ENCODE measurements at places on chromosomes 2 and 18.

- no peak for DNase-seq
Observed at GRCh38 chr2:164903204-164903603, 52.1 kb downstream of the SLC38A11 start.

- no peak for DNase-seq
Observed at GRCh38 chr2:157106950-157107349, 150.6 kb upstream of the GALNT5 start.

- DNase-seq: peak; percentile 48
Observed at GRCh38 chr2:133886735-133887675, 318.7 kb upstream of the NCKAP5 start.

GRCh38 chr2:74738586-74738985 is 84.5 kb downstream of the SEMA4F start:
- no peak for DNase-seq

DNA sequence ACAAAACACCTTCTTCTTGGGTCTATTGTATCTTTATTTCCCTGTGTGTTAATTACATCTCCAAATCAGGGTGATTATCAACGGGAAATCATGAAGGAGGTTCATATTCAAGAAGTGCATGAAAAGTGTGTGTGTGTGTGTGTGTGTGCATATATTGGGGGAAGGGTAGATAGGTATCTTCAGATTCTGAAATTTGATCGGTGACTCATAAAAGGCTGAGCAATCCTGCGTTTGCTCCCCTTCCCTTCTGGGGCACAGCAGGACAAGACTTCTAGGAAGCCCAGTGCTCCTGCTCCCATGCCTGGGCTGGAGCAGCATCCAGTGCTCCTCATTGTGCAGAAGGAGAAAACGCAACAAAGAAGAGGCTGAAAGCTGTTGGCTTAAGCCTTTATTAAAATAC is 25.8 kb downstream of the MC5R start:
- DNase-seq: no peak

GRCh38 chr18:36829362-36830157 is 633 bp downstream of the KIAA1328 start:
- no peak for DNase-seq

DNA sequence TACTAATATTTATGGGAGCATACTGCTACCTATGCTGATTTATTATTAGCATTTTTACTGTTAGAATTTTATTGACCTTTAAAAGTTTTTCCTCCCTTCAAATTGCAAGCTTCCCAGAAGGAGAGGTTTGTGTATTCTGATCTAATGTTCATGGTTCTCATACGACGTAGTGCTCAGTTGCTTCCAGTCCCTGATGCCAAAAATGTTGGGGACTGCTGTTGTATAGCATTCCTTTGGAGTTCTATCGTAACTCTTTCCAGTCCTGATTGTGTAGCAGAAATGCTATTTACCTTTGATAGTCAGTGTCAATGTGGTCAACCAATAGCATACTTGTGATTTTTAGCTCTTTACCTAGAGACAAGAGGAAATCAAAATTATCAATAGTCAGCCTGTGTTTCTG is 69.5 kb upstream of the ZSWIM2 start:
- no peak for DNase-seq

DNA sequence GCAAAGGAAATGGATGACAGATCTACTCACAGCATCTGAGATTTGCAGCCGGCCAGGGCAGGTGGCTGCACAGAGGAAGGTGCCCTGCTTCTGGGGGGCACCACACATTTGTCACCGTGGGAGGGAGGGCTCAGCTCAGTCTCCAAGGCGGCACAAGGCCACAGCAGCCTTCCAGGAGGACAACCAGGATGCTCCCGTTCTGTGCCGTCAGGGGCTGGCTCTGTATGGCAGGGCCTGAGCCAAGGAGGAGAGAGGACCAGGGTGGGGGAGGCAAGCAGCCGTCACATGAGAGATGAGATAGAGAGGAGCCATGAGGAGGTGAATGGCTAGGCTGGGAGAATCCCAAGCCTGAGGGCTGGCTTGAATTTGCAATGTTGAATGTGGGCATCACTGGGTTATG is 4.6 kb upstream of the BOK start:
- DNase-seq: no peak

GRCh38 chr2:201733544-201733943 is 35.1 kb upstream of the MPP4 start:
- no peak for DNase-seq

DNA sequence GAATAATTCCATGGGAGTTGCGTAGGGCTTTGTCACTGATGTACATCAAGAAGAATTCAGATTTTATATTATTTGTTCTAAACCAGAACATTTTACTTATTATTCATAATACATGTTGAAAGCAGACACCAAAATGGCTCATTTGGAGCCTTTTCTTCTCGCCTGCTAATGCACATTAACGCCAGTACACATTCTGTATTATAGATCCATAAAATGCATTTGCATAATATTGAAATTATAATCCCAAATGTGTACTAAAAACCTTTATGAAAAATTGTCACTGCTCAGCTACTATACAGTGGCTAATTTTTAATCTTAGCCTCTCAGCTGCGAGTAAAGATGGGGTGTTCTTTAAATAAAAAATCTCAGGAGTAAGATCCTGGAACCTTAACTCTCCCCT is 452.2 kb upstream of the HNRNPA3 start:
- no peak for DNase-seq

DNA sequence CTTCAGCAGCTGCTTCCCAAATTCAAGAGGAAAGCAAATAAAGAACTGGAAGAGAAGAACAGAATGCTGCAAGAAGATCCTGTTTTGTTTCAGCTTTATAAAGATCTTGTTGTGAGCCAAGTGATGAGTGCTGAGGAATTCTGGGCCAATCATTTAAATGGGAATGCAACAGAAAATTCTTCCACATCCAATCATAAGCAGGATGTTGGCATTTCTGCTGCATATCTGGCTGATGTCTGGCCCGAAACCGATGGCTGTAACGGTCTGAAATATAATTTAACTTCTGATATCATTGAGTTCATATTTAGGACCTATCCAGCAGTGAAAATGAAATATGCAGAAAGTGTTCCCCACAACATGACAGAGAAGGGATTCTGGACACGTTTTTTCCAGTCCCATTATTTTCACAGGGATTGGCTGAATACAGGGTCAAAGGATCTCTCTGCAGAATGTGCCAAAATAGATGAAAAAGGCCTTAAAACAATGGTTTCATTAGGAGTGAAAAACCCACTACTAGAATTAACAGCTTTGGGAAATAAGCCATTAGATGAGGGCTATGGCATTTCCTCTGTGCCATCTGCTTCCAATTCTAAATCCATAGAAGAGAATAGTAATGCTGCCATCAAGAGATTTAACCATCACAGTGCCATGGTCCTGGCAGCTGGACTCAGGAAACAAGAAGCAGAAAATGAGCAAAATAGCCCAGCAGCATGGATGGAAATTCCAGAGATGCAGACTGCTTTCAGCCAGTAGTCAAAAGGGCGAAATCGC is 175.6 kb downstream of the MC4R start:
- no peak for DNase-seq

- DNase-seq: no peak
Observed at GRCh38 chr2:71243634-71244301, 16.9 kb upstream of the PAIP2B start.

DNA sequence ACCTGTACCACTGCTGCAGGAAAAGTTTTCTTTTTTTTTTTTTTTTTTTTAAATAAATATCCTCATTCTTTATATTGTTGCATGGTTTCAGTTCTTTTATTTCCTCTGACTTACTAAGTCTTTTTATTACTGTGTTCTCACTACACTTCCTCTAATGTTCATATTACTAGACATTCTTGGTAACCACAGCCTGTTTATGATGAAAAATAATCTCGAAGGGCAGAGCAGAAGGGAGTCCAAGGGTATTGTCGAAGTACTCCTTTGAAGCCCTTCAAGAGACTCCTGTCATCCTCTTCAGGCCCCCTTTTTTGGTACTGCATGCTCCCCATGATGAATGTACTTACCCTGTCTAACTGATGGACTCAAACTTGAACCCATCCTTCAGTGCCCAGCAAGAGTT is 61.2 kb downstream of the RND3 start:
- DNase-seq: no peak

- no peak for DNase-seq
Observed at GRCh38 chr2:197167608-197168314, 142.8 kb downstream of the ANKRD44 start.

GRCh38 chr2:64989982-64990614 is 899 bp downstream of the SLC1A4 start:
- DNase-seq: no peak

DNA sequence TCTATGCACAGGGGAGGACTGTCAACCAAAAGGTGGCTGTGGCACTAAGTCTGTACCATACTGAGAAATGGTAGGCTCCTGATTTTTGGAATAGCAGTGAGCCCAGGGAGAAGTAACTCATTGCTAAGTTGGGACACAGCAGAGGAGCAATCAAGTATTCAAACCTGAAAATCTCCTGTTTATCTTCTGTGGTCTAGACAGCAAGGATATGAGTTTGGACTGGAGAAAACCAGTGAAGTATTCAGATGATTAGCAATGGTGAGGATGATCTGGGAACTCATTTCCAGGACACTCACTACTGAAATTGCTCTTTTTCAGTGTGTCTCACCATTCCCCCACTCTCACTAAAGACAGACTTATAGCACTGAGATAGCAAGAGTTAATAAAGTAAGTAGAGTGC is 112.0 kb downstream of the GULP1 start:
- DNase-seq: no peak

GRCh38 chr18:9433671-9434121 is 41.6 kb upstream of the RALBP1 start:
- DNase-seq: no peak

DNA sequence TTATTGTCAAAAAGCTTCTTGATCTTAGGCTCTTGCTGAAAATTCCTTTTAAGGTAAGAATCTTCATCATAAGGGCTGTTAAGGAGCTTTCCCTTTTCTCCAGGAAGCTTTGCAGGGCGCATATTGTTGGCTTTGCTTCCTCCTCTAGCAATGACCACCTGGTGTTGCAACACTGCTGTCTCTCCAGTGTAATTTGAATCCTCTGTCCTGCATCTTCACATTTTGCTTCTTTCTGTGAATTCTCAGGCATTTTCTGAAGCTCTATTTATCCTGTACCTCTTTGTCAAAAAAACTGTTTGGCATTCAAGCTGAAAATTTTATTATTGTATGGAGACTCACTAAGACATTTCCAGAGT is 533.1 kb upstream of the CHAC2 start:
- no peak for DNase-seq

DNA sequence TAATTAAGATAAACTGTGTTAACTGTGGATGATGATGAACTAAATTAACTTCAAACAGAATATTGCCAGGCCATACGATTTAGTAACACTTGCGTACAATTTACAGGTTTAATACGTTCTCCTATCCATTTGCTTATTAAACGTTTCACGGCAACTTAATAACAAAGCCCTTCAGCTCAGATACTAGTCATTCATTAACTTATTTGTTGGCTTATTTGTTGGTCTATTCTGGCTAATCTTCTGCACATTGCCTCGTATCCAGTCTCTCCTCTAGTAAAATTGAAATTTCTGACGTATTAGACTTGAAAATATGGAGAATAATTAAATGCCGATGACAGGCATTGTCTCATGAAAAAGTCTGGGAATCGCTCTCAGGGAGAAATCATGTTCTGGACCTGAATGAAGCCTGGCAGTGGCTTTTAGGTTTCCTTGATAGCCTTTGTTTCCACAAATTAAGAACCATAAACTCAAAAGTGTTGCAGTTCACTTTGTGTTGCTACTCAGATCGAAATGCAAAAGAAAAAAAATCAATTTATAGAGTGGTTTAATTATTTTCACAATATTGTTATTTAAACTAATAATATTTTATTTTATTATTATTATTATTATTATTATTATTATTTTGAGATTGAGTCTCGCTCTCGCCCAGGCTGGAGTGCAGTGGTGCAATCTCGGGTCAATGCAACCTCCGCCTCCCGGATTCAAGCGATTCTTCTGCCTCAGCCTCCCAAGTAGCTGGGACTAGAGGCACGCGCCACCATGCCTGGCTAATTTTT is 4.5 kb downstream of the SCLY start:
- DNase-seq: no peak

GRCh38 chr2:18403921-18404522 is 156.4 kb downstream of the RDH14 start:
- no peak for DNase-seq

DNA sequence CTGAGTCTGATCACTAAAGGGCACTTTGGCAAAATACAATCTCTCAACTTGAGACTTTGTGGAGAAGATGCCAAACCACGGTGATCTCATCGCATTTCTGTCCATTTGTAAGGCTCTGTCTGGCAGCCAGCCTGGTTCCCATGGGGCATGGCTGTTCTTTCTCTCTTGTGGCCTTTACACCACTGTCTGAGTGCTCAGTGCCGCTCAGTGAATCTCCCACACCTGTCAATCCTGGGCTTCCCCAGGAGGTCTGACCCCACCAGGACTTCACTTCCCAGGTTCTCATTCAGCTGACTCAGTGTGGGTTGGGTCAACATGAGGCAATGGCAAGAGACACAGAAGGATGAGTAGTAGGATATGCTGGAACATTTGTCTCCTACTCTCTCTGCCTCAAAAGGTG is 96.8 kb upstream of the TRIB2 start:
- DNase-seq: peak; percentile 29

DNA sequence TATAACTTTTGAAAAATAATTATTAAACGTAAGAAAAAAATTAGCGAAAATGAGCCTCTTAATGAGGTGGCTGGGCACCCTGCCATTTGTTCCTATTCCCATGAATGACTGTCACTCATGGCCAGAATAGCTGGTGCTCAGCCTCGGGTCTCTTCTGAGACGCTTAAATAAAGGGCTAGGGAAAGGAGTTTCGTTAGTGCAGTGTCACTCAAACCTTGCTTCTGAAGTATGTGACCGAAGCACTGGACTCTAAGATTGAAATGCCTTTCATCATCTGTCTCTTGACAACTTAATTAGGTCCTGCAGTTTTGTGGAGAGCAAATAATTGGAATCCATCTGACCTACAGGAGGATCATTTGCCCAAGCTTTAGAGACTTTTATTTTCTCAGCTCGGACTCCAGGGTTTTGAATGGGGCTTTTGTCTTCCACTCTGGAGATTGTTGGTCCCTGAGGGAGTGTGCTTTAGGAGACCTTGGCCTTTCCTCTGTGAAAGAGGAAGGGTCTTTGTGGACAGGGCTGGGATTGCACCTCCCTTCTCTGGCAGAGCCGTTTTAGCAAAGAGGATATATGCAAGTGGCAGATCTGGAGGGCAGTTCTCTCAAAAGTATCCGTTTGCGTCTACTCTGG is 42.3 kb upstream of the FHOD3 start:
- no peak for DNase-seq

GRCh38 chr2:38462121-38462661 is 85.1 kb upstream of the ATL2 start:
- peak; percentile 80 for DNase-seq

GRCh38 chr2:216633616-216634369 is 573 bp downstream of the IGFBP2 start:
- DNase-seq: no peak

- DNase-seq: peak; percentile 9
Observed at GRCh38 chr2:21317131-21317530, 193.4 kb downstream of the TDRD15 start.

GRCh38 chr2:240822280-240822847 is 2.3 kb upstream of the KIF1A start:
- DNase-seq: no peak

DNA sequence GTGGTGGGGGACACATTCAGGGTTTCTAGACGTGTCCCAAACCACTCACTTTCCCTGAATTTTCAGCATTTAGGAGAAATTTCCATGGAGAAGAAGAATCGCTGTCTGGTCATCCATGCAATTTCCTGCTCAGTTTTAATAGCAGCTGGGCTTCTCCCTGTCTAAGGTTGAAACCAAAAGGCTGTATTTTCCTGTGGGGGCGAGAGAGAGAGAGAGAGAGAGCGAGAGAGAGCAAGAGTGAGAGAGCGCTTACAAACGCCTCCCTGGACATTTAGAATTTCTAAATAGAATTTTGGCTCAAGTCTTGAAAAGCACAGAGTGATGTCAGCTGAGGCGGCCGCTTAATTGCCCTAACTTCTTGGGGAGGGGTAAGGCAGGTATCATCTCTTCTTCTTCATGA is 110.8 kb downstream of the SETBP1 start:
- no peak for DNase-seq

All from H54 (cell line).